ENCODE measurements at places on chromosomes 6 and 20. TPM values are rescaled to one million over a fixed set of nuclear protein-coding genes. Genes with fewer than 3 reads are reported as not detected.

The ANKRD66 gene
- not detected for total RNA-seq

GRCh38 chr6:42075159-42075838 lies 25.0 kb downstream of the TAF8 start:
- peaks cover 3% of the 10 kb centered on the region for H3K4me1 ChIP-seq
- peaks cover 28% of the 10 kb centered on the region for H3K36me3 ChIP-seq
- no peak overlapping the region for H3K4me3 ChIP-seq

The BTN1A1 gene
- not detected for total RNA-seq

DNA sequence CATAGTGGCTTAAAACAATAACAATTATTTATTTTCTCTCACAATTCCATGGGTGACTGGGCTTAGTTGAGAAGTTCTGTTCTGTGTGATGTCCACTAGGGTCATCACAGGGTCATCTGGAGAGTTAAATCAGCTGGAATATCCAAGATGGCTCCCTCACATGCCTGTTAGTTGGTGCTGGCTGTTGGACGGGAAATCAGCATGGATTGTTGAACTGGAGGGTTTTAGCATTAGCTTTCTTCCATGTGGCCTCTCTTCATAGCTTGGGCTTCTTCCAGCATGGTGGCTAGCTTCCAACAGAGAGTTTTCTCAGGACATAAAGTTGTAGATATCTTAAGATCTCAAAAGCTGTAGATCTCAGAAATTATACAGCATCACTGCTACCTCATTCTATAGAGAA lies 19.6 kb downstream of the MARCKS start:
- H3K27ac ChIP-seq = no peak overlapping the region
- H3K27me3 ChIP-seq = peaks cover 32% of the 10 kb centered on the region
- H3K4me1 ChIP-seq = peaks cover 6% of the 10 kb centered on the region
- H3K4me3 ChIP-seq = no peak overlapping the region
- DNase-seq = no peak

DNA sequence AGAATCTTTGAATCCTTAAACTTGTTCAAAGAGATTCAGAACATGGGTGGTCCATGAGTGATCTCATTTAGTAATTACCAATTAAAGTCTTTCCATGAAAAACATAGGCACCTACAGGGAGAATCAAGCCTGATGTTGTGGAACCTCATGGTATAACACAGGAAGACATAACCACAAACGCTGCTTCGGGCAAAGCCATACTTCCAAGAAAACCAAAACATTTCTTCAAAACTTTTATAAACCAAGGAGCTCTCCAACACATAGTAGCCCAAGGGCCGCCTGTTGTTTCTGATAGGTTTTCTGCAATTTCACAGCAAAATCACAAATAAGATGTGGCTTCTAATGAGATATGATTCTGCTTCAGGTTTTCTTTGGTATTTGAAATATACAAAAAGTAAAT lies 2.5 kb downstream of the CHD6 start:
- H3K27me3 ChIP-seq = peaks cover 4% of the 10 kb centered on the region
- peaks cover 1% of the 10 kb centered on the region for H3K36me3 ChIP-seq
- no peak overlapping the region for H3K27ac ChIP-seq
- no peak for DNase-seq
- H3K4me1 ChIP-seq = peaks cover 35% of the 10 kb centered on the region

DNA sequence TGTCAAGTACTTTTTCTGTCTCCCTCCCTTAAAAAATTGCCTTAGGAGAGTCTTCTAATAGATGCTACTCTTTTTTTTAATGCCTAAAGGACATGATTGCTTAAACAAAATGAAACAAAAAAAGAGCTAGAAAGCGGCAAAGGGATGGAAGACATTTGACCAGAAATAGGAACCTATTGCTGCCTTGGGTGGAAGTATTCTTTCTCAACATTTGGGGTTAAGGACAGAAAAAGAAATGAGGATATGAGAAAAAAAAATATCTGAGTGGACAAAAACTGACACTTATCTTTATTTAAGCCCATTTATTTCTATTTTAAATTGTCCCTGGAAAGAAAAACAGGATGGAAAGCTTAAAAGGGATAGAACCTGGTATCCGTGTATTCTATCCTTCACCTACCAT lies 664.9 kb upstream of the CITED2 start:
- DNase-seq = no peak
- no peaks in the 10 kb centered on the region for H3K36me3 ChIP-seq
- no peak overlapping the region for H3K27ac ChIP-seq
- peaks cover 6% of the 10 kb centered on the region for H3K4me1 ChIP-seq
